Lower lobe of right lung (tissue), 2 donors: ENCODE measurements at places on chromosomes 12 and 14. TPM values are rescaled to one million over a fixed set of nuclear protein-coding genes. Genes with fewer than 3 reads are reported as not detected.

Gene HSPB8
- 47.9 TPM for total RNA-seq

Gene ST8SIA1
- total RNA-seq: 9.1 TPM

Gene CISTR
- total RNA-seq: not detected

Gene MAP3K9
- total RNA-seq: 9.4 TPM

Gene TAS2R7
- total RNA-seq: not detected

Gene LALBA
- total RNA-seq: not detected

Gene KRT71
- not detected for total RNA-seq

DNA sequence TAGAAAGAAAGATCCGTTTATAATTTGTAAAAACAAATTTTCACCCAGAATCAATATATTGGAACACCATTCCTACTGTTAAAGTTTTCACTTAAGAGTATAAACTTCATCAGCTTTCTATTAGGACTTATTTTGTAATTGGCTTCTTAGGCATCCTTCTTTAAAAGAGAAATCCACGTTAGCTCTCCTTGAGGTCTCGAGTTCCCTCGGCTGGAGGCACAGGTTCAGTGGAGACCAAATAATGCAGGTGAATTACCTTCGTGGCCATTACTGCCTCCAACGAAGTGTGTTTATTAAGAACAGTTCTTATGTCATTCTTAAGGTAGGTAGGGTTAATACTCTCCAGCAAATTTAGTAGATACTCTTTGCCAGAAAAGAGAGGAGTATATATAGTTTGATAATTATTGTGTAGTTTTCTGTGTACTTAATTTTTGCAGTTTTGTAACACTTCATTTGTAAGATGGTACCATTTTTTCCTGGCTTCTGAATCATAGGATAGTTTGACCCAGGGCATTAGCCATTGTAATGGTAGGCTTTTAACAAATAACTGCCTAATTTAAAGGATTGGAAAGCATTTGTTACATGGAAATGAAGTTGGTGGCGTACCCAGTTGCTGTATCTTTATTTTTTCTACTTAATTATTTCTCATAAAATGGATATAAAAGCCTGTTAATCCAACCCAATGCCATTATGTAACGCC lies 2.2 kb downstream of the CALM1 start:
- H3K4me3 ChIP-seq: peak overlapping the region; percentile 100
- H3K27ac ChIP-seq: peak overlapping the region; percentile 97
- no peaks in the 10 kb centered on the region for H3K27me3 ChIP-seq
- peaks cover 41% of the 10 kb centered on the region for H3K36me3 ChIP-seq

- no peak overlapping the region for H3K4me3 ChIP-seq
- H3K4me1 ChIP-seq: peaks cover 47% of the 10 kb centered on the region
- no peak overlapping the region for H3K27ac ChIP-seq
- H3K27me3 ChIP-seq: no peaks in the 10 kb centered on the region
- no peaks in the 10 kb centered on the region for H3K36me3 ChIP-seq
These were observed 14.7 kb downstream of the BTBD7 start for GRCh38 chr14:93317875-93318807.

DNA sequence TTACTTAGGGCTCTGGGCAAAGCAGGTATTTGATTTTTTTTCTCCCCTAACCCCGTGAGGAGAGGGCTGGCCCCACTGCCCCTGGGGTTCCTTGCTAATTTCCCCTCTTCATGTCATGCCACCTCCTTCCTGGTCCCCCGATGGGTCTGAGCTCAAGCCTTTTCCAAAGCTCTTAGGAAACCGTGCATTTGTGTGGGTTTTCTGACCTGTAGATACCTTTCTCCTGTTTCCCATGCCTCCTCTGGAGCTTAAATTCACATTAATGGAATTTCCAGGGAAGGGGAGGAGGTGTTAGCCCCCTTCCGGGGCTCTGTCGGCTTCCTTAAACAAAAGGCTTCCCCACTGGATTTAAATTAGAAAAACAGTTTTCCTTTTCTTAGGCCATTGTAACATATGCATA lies 12.6 kb downstream of the SFSWAP start:
- H3K4me3 ChIP-seq: no peak overlapping the region
- peaks cover 9% of the 10 kb centered on the region for H3K4me1 ChIP-seq
- H3K27me3 ChIP-seq: no peaks in the 10 kb centered on the region
- H3K27ac ChIP-seq: no peak overlapping the region
- H3K36me3 ChIP-seq: peaks cover 96% of the 10 kb centered on the region
- DNase-seq: no peak

DNA sequence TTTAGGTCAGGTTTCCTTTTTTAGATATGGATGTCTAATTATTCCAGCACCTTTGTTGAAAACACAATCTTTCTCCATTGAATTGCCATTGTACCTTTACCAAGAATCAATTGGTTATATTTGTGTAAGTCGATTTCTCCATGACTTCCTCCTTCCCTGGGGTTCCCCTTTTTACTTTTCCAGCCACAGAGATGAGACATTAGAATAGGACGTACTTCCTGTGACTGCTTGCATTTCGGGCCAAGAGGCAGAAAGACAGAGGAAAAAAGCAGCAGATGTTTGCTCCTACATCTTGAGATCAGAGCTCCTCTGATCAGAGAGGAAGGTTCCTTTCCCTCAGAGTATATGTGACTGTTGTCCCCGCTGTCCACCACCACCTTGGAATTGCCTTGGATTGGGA lies 453.7 kb upstream of the RGS6 start:
- H3K4me3 ChIP-seq: no peak overlapping the region
- DNase-seq: no peak
- no peaks in the 10 kb centered on the region for H3K27me3 ChIP-seq
- no peaks in the 10 kb centered on the region for H3K36me3 ChIP-seq
- H3K27ac ChIP-seq: peak overlapping the region; percentile 53

DNA sequence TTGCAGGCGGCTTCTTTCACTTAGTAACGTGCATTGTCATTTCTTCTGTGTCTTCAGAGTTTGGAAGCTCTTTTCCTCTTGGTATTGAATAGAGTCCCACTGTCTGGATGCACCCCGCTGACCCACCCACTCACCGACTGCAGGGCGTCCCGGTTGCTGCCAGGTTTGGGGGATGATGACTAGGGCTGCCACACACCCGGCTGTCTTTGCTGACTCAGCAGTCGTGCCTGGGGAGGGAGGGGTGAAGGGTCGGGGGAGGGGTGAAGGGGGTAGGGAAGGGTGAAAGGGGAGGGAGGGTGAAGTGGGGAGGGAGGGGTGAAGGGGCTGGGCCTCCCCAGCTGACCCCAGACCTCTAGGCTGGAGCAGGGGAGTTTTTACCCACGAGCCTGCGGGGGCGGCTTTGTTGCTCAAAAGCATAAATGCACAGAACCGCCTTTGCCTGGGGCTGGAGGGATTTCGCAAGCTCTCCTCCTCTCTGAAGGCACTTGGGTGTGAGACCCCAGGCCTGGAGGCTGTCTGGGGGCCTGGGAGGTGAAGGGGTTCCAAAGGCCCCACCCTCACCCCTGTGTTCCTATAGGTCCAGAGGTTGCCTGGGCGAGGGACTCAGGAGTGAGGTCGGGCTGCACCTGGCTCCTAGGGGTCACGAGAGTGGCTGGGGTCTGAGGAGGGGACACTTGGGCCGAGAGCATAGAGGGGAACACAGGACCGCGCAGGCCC lies 31.3 kb upstream of the ULK1 start:
- no peak for DNase-seq
- H3K27me3 ChIP-seq: no peaks in the 10 kb centered on the region
- H3K4me1 ChIP-seq: no peaks in the 10 kb centered on the region
- H3K27ac ChIP-seq: no peak overlapping the region

GRCh38 chr12:82698708-82699564 lies 12.2 kb downstream of the TMTC2 start:
- no peak overlapping the region for H3K27ac ChIP-seq
- H3K4me1 ChIP-seq: no peaks in the 10 kb centered on the region
- H3K27me3 ChIP-seq: no peaks in the 10 kb centered on the region
- no peak overlapping the region for H3K4me3 ChIP-seq
- no peaks in the 10 kb centered on the region for H3K36me3 ChIP-seq

GRCh38 chr14:23694085-23694948 lies 58.2 kb downstream of the DHRS2 start:
- peaks cover 7% of the 10 kb centered on the region for H3K27me3 ChIP-seq
- no peak overlapping the region for H3K4me3 ChIP-seq
- H3K36me3 ChIP-seq: no peaks in the 10 kb centered on the region
- no peak overlapping the region for H3K27ac ChIP-seq
- H3K4me1 ChIP-seq: peaks cover 19% of the 10 kb centered on the region

DNA sequence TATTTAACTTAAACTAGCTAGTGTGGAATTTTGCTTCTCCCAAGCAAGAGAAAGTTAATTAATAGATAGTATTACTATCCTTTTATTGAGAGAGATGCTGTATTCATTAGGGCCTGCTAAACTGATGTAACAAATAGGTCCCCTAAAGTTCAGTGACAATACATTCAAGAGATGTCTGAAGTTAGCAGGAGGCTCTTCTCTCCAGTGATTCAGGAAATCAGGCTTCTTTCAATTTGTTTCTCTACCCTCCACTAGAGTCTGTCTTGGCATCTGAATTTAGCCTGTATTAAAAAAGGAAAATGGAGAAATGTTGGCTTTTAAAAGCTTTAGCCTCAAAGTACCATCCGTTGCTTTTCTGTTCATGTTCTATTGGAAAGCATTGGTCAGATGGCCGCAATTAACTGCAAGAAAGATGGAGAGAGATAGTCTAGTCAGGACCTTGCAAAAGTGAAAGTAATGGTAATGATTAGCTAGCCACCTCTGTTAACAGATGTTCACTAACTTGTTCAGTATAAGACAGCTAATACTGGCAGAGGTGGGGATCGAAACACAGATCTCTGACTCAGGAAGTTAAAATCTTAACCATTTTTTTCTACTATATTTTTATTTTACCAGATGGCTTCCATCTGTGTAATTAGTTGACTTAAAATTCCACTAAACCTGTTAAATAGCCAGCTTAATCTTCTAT lies 786.8 kb downstream of the TMTC2 start:
- no peak for DNase-seq
- no peaks in the 10 kb centered on the region for H3K36me3 ChIP-seq
- no peaks in the 10 kb centered on the region for H3K27me3 ChIP-seq
- no peak overlapping the region for H3K4me3 ChIP-seq

- H3K27ac ChIP-seq: no peak overlapping the region
- DNase-seq: no peak
- H3K4me1 ChIP-seq: no peaks in the 10 kb centered on the region
- H3K4me3 ChIP-seq: no peak overlapping the region
- no peaks in the 10 kb centered on the region for H3K36me3 ChIP-seq
These were observed 38.0 kb upstream of the ESRRB start for GRCh38 chr14:76337635-76338545.

DNA sequence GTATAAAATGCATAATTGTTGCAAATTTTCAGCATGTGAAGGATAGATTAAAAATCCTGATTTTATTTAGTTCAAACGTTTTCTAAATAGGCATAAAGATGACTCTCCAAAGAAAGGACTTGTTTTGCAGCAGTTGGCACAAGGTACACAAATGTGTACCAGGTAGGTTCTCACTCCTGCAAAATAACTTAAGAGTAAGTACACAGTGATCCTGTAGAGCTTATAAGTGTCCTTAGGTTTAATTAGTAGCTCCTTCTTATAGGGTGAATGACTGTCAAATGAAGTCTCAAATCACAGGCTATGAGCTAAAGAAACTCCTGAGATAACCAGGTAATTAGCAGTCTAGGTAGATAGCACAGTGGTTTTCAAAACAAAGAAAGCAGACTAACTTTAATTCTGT lies 330.6 kb upstream of the MDGA2 start:
- no peaks in the 10 kb centered on the region for H3K27me3 ChIP-seq
- no peaks in the 10 kb centered on the region for H3K36me3 ChIP-seq
- H3K27ac ChIP-seq: no peak overlapping the region
- no peak for DNase-seq
- no peak overlapping the region for H3K4me3 ChIP-seq

- H3K4me1 ChIP-seq: peaks cover 41% of the 10 kb centered on the region
- no peak overlapping the region for H3K27ac ChIP-seq
- H3K27me3 ChIP-seq: peaks cover 25% of the 10 kb centered on the region
- H3K36me3 ChIP-seq: no peaks in the 10 kb centered on the region
- no peak overlapping the region for H3K4me3 ChIP-seq
- DNase-seq: no peak
These were observed 52.3 kb upstream of the DLK1 start for GRCh38 chr14:100674428-100674827.

DNA sequence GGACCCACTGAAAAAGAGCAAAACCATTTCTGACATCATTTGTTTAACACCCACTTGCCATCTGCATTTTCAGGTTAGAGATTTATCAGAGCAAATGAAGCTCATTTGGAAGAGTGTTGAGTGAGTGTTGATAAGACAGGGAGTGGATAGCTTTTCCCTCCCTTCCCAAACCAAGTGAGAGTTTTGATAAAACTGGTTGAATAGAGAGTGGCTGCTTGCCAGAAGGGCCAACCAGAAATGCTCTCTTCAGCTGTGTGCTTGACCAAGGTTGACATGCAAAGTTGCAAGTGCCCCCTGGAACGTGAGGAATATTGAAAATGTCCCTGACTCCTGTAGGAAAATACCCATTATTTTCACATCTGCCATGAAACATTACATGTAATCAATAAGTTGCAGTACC lies 1487.0 kb upstream of the FLRT2 start:
- H3K4me3 ChIP-seq: no peak overlapping the region
- H3K4me1 ChIP-seq: no peaks in the 10 kb centered on the region
- H3K27me3 ChIP-seq: no peaks in the 10 kb centered on the region
- no peaks in the 10 kb centered on the region for H3K36me3 ChIP-seq

GRCh38 chr14:61753631-61754030 lies 8.6 kb upstream of the SNAPC1 start:
- H3K4me1 ChIP-seq: peaks cover 28% of the 10 kb centered on the region
- no peak for DNase-seq
- H3K27ac ChIP-seq: no peak overlapping the region

GRCh38 chr12:1108276-1108675 lies 117.3 kb downstream of the ERC1 start:
- H3K36me3 ChIP-seq: peaks cover 25% of the 10 kb centered on the region
- no peaks in the 10 kb centered on the region for H3K27me3 ChIP-seq
- no peak overlapping the region for H3K27ac ChIP-seq
- no peak overlapping the region for H3K4me3 ChIP-seq
- H3K4me1 ChIP-seq: no peaks in the 10 kb centered on the region

GRCh38 chr14:64703395-64704142 lies 655 bp upstream of the PLEKHG3 start:
- DNase-seq: no peak
- H3K27ac ChIP-seq: peak overlapping the region; percentile 90
- H3K4me1 ChIP-seq: peaks cover 64% of the 10 kb centered on the region
- no peaks in the 10 kb centered on the region for H3K36me3 ChIP-seq
- peak overlapping the region; percentile 85 for H3K4me3 ChIP-seq

GRCh38 chr14:102442241-102443211 lies 67.0 kb downstream of the ANKRD9 start:
- DNase-seq: no peak
- no peak overlapping the region for H3K27ac ChIP-seq
- H3K27me3 ChIP-seq: no peaks in the 10 kb centered on the region
- no peak overlapping the region for H3K4me3 ChIP-seq
- H3K4me1 ChIP-seq: peaks cover 8% of the 10 kb centered on the region

DNA sequence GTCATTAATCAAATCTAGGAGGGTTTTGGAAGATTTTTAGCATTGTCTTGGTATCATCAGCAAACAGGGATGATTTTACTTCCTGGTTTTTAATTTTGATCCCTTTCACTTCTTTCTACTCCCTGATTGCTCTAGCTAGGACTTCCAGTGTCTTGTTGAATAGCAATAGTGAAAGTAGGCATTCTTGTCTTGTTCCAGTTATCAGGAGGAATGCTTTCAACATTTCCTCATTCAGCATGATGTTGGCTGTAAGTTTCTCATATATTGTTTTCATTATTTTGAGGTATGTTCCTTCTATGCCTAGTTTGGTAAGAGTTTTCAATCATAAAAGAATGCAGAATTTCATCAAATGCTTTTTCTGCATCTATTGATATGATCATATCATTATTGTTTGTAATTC lies 244.2 kb upstream of the CLEC14A start:
- H3K27me3 ChIP-seq: no peaks in the 10 kb centered on the region
- no peak overlapping the region for H3K4me3 ChIP-seq
- no peaks in the 10 kb centered on the region for H3K4me1 ChIP-seq
